ENCODE measurements at places on chromosomes 4 and X. TPM values are rescaled to one million over a fixed set of nuclear protein-coding genes. Genes with fewer than 3 reads are reported as not detected.

Gene ACE2
- total RNA-seq = not detected

Gene ZNF182
- total RNA-seq = 4.3 TPM

Gene FRAS1
- total RNA-seq = 2.0 TPM

Gene MAGEE1
- 3.2 TPM for total RNA-seq

Gene GAGE13
- not detected for total RNA-seq

Gene USP11
- 68.6 TPM for total RNA-seq

DNA sequence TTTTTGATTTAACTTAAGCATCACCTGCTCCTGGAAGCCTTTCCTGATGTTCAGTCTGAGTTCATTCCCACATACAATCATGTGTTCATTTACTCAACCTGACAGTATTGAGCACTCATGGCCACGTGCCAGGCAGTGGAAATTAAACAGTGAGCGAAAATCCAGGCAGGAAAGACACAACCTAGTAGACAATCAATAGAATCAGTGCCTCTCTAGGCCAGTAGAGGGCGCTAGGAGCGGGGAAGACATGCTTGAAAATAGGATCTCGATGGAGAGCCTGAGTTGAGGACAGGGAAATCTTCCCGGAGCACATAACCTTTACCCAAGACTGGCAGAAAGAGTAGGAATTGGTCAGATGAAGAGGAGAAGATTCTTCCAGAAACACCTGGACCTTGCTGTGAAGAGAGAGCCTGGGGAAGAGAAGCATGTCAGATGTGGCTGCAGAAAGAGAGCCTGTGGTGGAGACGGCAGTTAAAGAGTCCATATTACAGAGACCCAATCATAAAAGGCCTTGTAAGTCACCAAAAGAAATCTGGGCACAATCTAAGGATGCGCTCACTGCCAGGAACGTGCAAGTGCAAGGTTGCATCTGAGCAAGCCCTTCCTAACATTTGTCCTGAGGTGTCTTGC lies 103.5 kb downstream of the LDB2 start:
- DNase-seq = no peak
- no peaks in the 10 kb centered on the region for H3K4me1 ChIP-seq
- H3K27me3 ChIP-seq = no peaks in the 10 kb centered on the region
- H3K36me3 ChIP-seq = no peaks in the 10 kb centered on the region

DNA sequence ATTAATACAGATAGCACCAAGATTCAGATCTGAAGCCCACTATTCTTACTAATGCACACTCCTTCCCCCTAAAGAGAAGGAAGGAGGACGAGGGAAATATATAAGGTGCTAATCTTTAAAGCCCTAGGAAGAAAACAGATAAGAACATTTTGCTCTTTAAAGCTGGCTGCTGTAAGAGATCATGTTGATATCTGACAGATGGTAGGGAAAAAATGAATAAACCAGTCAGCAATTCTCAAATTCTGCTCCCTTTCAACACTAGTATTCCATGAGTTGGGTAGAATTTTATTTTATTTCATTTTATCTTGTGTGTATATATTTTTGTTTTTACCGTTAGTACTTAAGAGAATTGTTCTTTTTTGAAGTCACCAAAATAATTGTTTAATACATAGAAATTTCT lies 19.2 kb downstream of the OTC start:
- no peak for DNase-seq
- H3K36me3 ChIP-seq = no peaks in the 10 kb centered on the region
- H3K4me1 ChIP-seq = no peaks in the 10 kb centered on the region
- no peak overlapping the region for H3K4me3 ChIP-seq
- no peak overlapping the region for H3K27ac ChIP-seq
- H3K27me3 ChIP-seq = no peaks in the 10 kb centered on the region

- H3K36me3 ChIP-seq = no peaks in the 10 kb centered on the region
- H3K4me3 ChIP-seq = no peak overlapping the region
- no peak for DNase-seq
These were observed 17.8 kb upstream of the SPRY1 start for GRCh38 chr4:123378794-123379193.

DNA sequence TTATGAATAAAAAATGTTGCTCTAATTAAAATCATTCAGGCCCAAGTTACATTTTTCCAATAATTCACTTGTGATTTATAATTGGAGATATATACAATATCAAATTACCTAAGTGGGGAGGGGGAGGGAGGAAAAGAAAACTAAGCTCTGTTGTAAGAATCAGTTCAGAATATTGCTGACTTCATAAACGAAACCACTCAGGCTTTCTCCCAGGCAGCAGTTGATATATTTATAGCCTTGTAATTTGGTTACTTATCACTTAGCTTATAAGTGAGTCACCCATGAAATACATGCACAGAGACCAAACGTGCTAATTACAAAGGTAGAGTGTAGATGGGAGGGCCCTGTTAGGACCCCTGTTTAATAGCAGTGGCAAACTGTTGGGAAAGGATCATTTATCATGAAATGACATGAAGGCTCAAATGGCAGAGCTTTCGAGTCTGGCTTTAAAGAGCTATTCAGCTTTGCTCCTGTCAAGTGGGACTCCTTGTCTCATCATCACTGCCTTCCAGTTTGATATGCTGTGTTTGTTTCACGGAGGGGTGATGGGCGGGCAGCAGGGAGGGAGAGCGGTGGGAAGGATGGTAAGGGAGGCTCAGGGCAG lies 105.6 kb upstream of the PGRMC2 start:
- peak overlapping the region; percentile 15 for H3K4me3 ChIP-seq
- no peak for DNase-seq
- H3K27me3 ChIP-seq = no peaks in the 10 kb centered on the region
- H3K4me1 ChIP-seq = peaks cover 11% of the 10 kb centered on the region
- H3K36me3 ChIP-seq = no peaks in the 10 kb centered on the region

DNA sequence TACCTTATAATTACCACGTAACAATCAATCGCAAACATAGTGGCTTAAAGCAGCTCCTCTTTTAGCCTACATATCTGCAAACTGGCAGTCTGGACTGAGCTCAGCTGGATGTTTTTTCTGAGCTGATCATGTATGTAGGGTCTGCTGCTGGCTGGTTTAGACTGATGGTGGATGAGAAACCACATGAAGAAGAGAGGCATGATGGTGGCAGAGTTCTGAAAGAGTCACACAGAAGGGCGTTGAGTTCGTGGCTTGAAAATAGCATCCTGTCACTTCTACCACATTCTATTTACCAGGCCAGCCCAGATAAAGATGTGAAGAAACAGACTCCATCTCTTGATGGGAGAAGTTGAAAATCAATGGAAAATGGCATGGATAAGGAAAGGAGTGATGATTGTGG lies 151.3 kb downstream of the SNCA start:
- H3K4me1 ChIP-seq = no peaks in the 10 kb centered on the region
- H3K4me3 ChIP-seq = no peak overlapping the region
- H3K27ac ChIP-seq = no peak overlapping the region
- no peak for DNase-seq
- no peaks in the 10 kb centered on the region for H3K36me3 ChIP-seq
- H3K27me3 ChIP-seq = no peaks in the 10 kb centered on the region

DNA sequence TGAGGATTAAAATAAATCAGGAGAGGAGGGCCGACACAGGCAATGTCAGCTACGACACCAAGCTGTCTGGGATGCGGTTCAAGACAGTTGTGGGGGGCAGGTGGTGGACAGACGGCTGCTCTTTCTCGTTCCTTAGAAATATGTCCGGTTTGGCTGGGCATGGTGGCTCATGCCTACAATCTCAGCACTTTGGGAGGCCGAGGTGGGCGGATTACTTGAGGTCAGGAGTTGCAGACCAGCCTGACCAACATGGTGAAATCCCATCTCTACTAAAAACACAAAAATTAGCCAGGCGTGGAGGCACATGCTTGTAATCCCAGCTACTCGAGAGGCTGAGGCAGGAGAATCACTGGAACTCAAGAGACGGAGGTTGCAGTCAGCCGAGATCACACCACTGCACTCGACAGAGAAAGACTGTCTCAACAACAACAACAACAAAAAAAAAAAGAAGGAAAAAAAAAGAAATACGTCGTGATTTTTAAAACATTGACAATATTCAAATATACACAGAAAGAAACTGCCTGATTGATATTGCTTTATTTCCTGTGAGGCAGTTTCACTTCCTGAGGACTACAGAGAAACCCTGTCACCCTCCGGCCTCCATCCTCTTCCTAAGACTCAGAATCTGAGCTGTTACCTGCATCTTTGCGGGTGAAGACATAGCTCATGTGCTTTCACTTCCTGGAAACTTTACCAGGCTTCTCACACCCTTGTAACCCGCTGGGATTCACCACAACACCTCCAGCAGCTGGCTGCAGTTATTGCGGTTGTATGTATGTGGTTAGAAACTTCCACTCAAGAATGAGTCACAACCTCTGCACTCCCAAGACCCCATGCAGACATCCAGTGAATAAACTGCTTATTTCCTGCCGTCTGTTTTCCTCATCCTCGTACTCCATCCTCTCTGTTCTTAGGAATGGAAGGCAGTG lies 63.8 kb upstream of the STS start:
- no peak overlapping the region for H3K27ac ChIP-seq
- no peaks in the 10 kb centered on the region for H3K4me1 ChIP-seq
- no peak overlapping the region for H3K4me3 ChIP-seq
- no peak for DNase-seq

DNA sequence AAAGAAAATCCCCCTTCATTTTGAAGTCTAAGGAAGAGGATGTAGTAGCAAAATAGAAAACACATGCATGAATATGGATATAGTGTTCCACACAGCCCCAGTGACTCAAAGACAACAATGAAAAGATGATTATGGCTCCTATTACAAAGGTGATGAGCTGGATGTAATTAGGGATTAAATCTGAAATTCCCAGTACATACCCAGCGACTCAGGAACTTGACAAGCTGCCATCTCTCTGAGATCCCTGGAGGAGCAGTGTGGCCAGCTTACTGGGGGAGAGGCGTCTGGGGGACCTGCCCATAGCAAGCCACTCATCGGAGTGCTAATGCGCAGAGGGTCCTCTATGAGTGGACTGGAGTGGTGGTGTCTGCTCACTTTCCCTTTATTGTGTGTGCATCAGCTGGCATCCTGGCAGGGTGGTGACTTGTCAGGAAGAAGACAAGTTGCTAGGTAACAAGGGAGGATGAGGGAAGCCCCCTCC lies 42.7 kb upstream of the MGST2 start:
- H3K27ac ChIP-seq = no peak overlapping the region
- H3K4me3 ChIP-seq = no peak overlapping the region
- no peaks in the 10 kb centered on the region for H3K27me3 ChIP-seq
- no peak for DNase-seq
- no peaks in the 10 kb centered on the region for H3K4me1 ChIP-seq

GRCh38 chrX:7714351-7714750 lies 128.6 kb upstream of the VCX start:
- H3K27me3 ChIP-seq = no peaks in the 10 kb centered on the region
- no peak for DNase-seq
- H3K4me3 ChIP-seq = no peak overlapping the region
- H3K4me1 ChIP-seq = no peaks in the 10 kb centered on the region

DNA sequence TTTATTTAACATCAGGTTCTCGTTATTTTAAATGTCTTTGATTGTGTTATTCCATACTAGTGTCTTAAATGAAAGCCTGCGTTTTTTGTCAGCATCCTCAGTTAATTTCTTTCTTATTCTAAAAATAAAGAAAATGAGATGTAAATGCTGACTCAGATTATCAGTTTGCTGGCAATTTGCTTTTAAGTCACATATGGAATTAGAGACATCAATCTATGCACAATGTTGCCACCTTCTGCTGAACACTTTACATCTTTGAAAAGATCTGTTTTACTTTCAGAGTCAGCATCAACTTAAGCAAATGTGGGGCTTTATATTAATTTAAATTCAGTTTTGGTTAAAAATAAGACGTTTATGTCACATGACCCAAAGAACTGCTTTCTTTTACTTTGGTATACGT lies 99.2 kb downstream of the ADGRL3 start:
- no peaks in the 10 kb centered on the region for H3K4me1 ChIP-seq
- H3K36me3 ChIP-seq = no peaks in the 10 kb centered on the region
- H3K27ac ChIP-seq = no peak overlapping the region

DNA sequence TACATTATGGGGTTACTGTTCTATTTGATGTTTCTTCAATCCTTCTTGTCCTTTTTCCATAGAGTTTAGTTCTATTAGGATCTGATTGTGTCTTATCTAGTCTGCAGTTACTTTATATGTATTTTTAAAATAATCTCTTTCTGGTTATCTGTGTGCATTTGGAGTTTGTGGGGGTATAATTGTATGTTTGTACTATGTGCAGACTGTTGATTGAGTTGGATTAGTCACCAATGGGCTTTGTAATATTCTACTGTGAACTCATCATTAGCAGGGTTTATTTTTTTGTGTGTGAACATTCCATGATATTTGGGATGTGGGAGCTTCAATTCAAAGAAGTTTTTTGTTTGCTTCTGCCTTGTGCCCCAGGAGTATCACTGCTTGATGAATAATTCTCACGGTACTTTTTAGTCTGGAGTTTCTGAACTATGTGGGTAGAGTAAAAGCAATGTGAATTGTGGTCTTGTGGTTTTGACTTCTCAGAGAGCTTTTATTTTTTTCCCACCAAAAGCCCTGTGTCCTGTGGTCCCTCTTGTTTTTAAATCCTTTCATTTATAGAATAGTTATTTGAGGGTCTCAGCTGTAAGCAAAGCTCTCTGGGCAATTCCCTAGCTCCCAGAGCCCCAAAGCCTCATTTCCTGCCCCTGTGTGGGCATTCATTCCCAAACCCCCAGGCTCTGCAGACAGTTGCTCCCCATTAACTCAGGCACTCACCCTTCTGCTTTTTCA lies 127.8 kb downstream of the PHKA2 start:
- H3K4me3 ChIP-seq = no peak overlapping the region
- no peak overlapping the region for H3K27ac ChIP-seq
- H3K27me3 ChIP-seq = no peaks in the 10 kb centered on the region
- no peaks in the 10 kb centered on the region for H3K4me1 ChIP-seq
- DNase-seq = no peak
- H3K36me3 ChIP-seq = no peaks in the 10 kb centered on the region

DNA sequence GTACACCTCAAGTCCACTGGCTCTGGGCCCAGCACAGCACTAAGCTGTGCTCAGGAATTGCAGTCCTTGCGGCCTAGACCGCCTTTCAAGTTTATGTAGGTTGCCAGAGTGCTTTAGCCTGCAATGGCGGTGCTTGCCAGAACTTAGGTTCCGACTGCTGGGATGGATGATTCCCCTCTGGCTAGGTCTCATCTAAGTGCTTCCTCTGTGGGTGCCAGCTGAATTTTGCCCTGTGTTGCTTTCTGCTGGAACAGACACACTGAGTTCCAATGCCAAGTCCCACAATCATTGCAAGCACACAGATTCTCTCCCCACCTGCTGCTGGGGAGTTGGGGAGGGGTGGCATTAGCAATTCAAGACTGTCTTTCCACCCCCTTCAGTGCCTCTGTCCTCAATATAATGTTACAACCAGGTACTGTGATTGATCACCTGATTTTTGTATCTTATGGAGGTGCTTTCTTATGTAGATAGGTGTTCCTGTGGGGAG lies 129.5 kb downstream of the GRID2 start:
- H3K27me3 ChIP-seq = no peaks in the 10 kb centered on the region
- DNase-seq = no peak
- no peaks in the 10 kb centered on the region for H3K4me1 ChIP-seq
- H3K27ac ChIP-seq = no peak overlapping the region
- H3K4me3 ChIP-seq = no peak overlapping the region
- H3K36me3 ChIP-seq = no peaks in the 10 kb centered on the region

All from thoracic aorta (tissue), 2 donors.